ENCODE measurements at places on chromosomes 1 and 21.

GRCh38 chr1:39683591-39684312 lies 7.5 kb downstream of the HPCAL4 start:
- H3K4me3 ChIP-seq, result peak overlapping the region; percentile 22
- peaks cover under 1% of the 10 kb centered on the region for H3K4me1 ChIP-seq
- peak; percentile 40 for DNase-seq
- H3K27me3 ChIP-seq, result peaks cover 89% of the 10 kb centered on the region

DNA sequence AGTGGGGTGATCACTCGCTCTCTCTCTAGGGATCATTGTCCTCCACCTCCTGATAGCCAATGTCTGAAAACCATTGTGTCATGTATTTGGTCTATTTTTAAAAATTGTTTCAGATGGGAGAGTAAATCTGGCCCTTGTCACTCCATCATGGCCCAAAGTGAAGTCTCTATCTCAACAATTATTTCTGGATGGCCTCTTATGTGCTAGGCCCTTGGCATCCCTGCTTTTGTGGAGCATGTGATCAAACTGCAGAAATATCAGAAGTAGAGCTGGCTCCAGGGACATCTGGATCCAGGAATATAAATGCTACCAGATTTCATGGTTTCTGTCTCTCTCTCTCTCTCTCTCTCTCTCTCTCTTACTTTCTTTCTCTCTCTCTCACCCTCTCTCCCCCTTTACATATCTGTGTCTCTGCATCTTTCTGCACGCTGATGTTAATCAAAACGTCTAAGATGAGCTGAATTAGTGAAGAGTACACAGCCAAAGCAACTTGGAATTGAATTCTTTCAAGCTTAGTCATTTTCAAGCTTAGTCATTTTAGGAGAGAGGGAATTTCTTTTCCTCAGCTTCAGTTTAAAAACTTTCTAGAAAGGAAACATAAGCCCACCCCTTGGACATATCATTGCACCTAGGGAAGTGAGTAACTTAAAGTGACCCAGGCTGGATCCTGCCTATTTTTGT lies 47.4 kb upstream of the DOCK7 start:
- H3K4me1 ChIP-seq, result peaks cover 23% of the 10 kb centered on the region
- H3K36me3 ChIP-seq, result no peaks in the 10 kb centered on the region
- DNase-seq, result no peak
- no peak overlapping the region for H3K4me3 ChIP-seq

- no peaks in the 10 kb centered on the region for H3K36me3 ChIP-seq
- H3K27ac ChIP-seq, result peak overlapping the region; percentile 77
- H3K27me3 ChIP-seq, result no peaks in the 10 kb centered on the region
- DNase-seq, result no peak
- H3K4me3 ChIP-seq, result no peak overlapping the region
These were observed 28.1 kb upstream of the CSF1 start for GRCh38 chr1:109882288-109883245.

DNA sequence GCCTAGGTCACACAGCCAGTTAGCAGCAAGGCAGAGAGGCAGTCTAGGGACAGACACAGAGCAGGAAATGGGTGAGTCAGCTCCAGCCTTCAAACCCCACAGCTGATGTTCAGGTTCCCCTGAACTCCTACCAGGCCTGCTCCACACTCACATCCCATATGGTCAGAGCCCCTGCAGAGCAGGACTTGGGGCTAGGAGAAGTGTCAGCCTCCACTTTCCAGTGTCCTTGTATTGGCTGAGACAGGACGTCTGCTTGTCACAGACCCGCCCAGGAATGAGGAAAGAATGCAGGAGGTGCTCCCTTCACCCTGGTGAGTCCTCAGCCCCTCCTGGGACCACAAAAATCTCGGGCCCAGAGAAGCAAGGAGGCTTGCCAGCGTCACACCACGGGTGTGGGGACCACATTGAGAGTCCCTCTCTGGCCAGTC lies 92.5 kb downstream of the LACTBL1 start:
- no peak overlapping the region for H3K27ac ChIP-seq
- DNase-seq, result no peak
- H3K27me3 ChIP-seq, result peaks cover 61% of the 10 kb centered on the region
- H3K4me3 ChIP-seq, result no peak overlapping the region

DNA sequence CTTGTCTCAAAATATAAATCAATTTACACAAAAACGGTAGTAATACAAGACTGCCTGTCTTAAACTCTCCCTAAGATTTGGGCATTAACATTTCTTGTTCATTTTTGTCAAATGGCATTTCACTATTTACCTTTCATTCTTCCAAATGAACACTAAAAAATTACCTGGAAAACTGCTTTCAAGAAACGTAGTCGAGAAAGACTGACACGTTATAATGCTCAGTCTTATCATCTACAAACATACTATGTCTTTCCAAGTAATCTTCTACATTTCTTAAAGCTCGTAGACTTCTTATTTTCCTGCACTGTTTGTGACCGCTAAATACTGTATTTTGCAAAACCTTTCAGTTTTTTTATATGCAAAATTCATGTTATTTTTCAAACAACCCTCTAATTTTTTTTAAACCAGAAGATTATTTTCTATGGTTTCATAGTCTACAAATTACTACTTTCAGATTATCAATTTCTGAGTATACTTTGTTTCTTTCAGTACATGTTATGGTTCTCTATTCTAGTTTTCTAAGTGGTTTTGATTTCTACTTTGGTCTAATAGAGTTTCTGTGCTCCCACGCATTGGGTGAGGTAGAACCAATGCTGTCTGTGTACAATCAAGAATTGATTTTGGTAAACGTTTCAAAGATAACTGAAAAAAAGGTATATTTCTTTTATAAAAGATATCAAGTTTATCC lies 336.4 kb downstream of the SMYD3 start:
- H3K27ac ChIP-seq, result no peak overlapping the region
- no peaks in the 10 kb centered on the region for H3K36me3 ChIP-seq
- no peak for DNase-seq
- peaks cover 4% of the 10 kb centered on the region for H3K4me1 ChIP-seq

DNA sequence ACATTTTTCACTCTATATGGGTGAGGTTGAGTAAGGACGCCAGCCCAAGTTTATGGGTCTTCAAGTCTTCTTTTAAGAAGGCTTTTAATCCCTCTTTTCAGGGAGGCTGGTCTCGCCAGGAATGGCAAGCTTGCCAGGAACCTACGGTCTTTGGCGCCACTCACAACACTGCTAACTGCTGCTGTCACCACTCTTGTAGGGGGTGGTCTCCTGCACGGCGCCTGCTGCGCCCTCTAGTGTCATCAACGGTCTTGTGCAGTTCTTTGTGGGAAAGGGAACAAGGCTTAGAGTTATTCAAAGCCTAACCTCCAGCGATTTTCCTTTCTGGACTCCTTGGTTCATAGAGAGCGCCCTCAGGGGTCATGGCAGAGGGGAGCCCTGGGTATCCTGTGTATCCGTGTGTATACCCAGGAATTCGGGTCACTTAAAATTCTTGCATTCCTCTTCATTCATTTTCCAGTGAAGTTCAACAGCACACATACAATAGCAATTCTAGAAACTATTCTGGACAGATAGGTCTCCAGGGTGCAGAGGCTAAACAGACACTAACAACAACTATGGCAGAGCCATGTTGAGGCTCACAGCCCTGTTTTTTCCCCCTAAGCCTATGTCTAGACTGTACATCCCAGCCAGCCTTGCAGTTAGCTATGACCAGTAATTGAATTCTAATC lies 392.8 kb upstream of the CAMK1G start:
- H3K4me3 ChIP-seq, result no peak overlapping the region
- no peak for DNase-seq
- H3K36me3 ChIP-seq, result no peaks in the 10 kb centered on the region

DNA sequence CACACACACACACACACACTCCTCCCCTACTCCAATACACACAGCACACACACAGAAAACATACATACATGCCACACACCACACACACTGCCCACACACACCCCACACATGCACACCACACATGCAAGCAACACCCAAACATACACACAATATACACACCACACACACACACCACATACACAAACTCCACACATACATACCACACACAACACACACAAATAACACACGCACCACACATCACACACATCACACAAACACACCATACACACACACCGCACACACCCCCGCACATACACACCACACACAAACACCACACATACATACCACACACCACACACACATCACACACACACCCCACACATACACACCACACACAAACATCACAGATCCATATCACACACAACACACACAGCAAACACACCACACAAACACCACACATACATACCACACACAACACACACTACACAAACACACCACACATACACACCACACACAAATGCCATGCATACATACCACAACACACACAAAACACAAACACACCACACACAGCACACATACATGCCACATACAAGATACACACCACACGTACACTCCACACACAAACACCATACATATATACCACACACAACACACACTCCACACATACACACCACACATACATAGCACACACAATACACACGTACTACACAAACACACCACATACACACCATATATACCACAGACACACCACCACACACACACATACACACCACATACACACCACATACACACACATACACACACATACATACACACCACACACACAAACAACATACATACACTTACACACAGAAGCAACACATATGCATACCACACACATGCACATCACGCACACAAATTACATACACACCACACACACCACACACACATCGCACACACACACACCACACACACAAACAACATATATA lies 932 bp upstream of the RAB7B start:
- no peaks in the 10 kb centered on the region for H3K36me3 ChIP-seq
- H3K27ac ChIP-seq, result no peak overlapping the region
- no peak for DNase-seq
- H3K4me1 ChIP-seq, result peaks cover 42% of the 10 kb centered on the region
- no peaks in the 10 kb centered on the region for H3K27me3 ChIP-seq

- H3K4me3 ChIP-seq, result peak overlapping the region; percentile 89
- no peak for DNase-seq
- H3K27me3 ChIP-seq, result no peaks in the 10 kb centered on the region
- peaks cover 87% of the 10 kb centered on the region for H3K4me1 ChIP-seq
- H3K27ac ChIP-seq, result peak overlapping the region; percentile 99
These were observed 1.7 kb downstream of the WASF2 start for GRCh38 chr1:27487966-27488884.

DNA sequence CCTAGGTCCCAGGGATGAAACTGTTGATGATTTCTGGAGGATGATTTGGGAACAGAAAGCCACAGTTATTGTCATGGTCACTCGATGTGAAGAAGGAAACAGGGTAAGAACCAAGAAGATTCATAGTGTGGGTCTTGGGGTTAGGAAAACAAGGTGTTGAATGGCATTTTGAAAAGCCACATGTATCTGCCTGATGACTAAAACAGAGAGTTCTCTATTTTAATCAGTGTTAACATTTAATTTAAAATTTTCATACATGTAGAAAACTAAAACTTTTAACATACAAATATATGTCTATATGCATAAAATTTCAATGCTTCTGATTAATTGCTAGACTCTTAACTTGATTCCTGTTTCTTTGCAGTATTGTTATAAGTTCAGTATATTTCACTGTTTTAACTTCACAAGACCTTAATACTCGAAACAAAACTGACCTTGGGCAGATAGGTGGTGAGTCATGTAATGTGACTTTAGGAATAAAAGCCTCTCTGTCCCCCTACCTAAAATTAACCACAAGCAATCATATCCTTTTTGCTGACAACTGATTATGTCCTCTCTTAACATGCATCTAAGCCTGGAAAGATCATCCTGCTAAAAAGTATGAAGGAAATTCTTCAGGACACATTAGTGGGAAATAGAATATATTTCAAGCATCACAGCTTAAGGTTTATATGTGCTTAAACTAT lies 95.6 kb downstream of the PTPRC start:
- no peaks in the 10 kb centered on the region for H3K4me1 ChIP-seq
- no peak for DNase-seq
- no peak overlapping the region for H3K27ac ChIP-seq
- H3K27me3 ChIP-seq, result no peaks in the 10 kb centered on the region

- H3K36me3 ChIP-seq, result no peaks in the 10 kb centered on the region
- no peak overlapping the region for H3K4me3 ChIP-seq
These were observed 336.6 kb upstream of the ZRANB2 start for GRCh38 chr1:71417421-71417820.

DNA sequence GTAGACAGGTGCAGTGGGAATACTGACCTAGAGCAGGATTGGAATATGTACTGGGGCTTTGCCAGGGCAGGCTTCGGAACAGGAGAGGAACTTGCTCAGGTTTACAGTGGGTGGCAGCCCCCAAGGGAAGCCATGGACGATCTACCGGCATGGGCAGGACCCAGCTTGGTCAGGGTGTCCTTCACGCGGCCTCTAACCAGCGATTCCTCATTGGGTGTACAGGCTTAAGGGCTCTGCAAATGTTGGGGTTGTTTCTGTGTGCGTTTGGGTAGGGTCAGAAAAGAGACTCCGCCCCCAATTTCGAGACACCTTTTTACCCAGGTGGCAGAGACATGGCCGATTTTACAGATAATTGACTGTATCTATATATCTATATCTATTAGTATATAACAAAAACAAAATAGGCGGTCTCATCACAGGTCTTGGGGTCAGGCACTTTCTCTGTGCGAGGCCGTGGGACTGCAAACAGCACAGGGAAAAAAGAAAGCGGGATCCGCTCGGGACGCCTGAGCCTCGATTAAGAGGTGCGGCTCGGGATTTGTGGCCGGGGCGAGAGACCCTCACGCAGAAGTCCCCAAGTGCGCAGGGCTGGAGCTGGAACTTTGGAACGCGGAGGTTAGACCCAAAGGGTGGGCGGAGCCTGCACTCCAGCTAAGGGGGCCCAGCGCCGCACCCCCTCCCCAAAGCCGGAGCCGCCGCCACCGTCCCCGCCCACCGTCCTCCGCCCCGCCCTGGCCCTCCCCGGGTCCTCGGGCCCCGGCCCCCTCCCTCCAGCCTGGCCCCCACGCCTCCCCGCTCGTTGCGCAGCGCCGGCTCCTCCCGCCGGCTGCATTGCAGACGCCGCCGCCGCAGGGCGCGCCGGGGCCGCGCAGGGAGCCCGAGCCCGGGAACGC lies 67.5 kb upstream of the VAMP3 start:
- no peaks in the 10 kb centered on the region for H3K36me3 ChIP-seq
- peak overlapping the region; percentile 75 for H3K4me3 ChIP-seq
- no peaks in the 10 kb centered on the region for H3K27me3 ChIP-seq
- H3K4me1 ChIP-seq, result peaks cover 20% of the 10 kb centered on the region
- DNase-seq, result peak; percentile 32

DNA sequence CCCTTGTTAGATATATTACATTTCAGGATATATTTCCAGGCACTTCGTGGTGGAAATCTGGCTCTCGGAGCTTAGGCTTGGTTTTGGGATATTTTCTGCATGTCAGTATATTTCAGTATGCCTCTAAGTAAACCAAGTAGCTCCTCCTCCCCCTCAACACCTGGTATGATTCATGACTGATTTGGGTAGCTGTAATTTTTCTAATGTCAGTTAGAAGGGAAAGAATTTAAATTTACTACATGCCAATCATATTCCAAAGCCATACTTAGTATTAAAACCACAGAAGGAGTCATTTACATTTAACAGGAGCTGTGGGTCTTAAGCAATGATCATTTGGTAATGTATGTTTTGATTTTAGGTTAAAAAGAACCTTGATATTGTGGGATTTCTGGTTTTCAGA lies 40.6 kb downstream of the ST6GALNAC3 start:
- H3K27ac ChIP-seq, result no peak overlapping the region
- no peak overlapping the region for H3K4me3 ChIP-seq
- H3K27me3 ChIP-seq, result no peaks in the 10 kb centered on the region
- no peak for DNase-seq

- no peak for DNase-seq
- H3K36me3 ChIP-seq, result no peaks in the 10 kb centered on the region
- H3K27ac ChIP-seq, result no peak overlapping the region
- H3K4me3 ChIP-seq, result no peak overlapping the region
- H3K4me1 ChIP-seq, result peaks cover 5% of the 10 kb centered on the region
These were observed 24.0 kb upstream of the ADARB1 start for GRCh38 chr21:45050345-45050796.

- DNase-seq, result no peak
- H3K27me3 ChIP-seq, result no peaks in the 10 kb centered on the region
- peaks cover 32% of the 10 kb centered on the region for H3K4me1 ChIP-seq
- no peak overlapping the region for H3K4me3 ChIP-seq
- no peaks in the 10 kb centered on the region for H3K36me3 ChIP-seq
- peak overlapping the region; percentile 72 for H3K27ac ChIP-seq
These were observed 233.9 kb downstream of the DISC1 start for GRCh38 chr1:231860221-231861088.

Data from left ventricle myocardium inferior (tissue), 1 donor.